ENCODE measurements at places on chromosomes 11 and 22.

DNA sequence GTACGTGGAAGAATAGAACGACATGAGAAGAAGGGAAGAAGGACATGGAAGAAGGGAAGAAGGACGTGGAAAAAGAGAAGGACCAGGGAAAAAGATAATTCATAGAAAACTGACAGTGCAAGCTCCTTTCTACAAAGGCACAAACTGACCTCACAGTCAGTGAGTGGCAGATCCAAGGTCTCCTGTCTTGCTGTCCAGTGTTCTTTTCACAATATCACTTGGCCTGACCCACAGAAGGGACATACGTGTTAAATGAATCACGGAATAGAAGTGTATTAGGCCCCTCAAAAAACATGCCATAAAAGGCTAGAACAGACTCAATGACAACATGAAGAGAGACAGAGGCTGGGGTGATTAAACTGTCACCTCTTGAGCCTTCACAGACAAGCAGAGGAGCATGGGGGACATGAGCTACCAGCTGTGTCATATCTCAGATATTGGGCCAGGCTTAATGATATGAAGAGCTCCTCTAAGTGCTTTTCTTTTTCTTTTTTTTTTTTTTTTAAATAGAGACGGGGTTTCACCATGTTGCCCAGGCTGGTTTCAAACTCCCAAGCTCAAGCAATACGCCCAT, 4.6 kb downstream of the ASCC2 start:
- DNase-seq: no peak

DNA sequence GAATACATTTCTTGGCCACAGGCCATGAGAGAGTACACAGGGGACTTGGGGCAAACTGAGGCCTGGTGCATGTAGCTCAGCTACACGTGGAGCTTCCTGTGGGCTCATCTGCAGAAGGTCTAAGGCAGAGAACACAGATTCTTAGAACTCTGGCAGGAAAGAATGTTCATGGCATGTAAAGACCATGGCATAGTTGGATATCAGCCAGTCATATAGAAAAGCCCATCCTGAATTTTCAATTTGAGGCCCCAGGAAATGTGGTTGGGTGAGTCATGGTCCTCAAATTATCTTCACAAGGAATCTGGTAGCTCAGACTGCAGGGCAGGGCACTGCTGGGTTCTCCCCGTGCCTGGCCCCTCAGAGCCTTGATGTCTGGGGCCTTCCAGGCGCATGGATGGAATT, 13.7 kb upstream of the ST3GAL4 start:
- DNase-seq: no peak

GRCh38 chr11:92638678-92639077, 330.8 kb upstream of the MTNR1B start:
- DNase-seq: no peak

GRCh38 chr11:124199702-124200101, 16.6 kb downstream of the OR10D3 start:
- no peak for DNase-seq

GRCh38 chr11:94129512-94130297, 1.1 kb downstream of the PANX1 start:
- no peak for DNase-seq

GRCh38 chr11:86919557-86920210, 35.5 kb downstream of the FZD4 start:
- DNase-seq: peak; percentile 40

GRCh38 chr22:38258895-38259294, 13.9 kb downstream of the TMEM184B start:
- no peak for DNase-seq

GRCh38 chr11:57277845-57278720, 41.0 kb upstream of the APLNR start:
- peak; percentile 67 for DNase-seq

DNA sequence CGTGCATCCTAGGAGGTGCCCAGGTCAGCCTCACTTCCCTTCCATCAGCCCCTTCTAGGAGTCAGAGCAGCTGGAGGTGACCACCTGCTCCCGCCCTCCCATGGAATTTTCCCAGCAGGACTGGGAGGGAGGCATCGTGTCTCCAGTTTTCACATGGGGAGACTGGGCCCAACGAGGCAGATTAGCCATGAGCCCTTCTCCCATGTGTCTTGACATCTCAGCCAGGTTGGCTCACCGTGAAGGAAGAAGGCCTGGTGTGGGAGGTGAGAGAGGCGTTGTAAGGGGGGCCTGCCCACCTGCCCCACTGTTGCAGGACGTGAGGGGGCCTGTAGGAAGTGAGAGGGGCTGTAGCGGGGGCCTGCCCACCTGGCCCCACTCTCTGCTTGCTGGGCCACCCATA, 1521.4 kb downstream of the BRD1 start:
- DNase-seq: no peak

- DNase-seq: no peak
Measured at GRCh38 chr11:10774811-10775210, 23.8 kb downstream of the CTR9 start.

DNA sequence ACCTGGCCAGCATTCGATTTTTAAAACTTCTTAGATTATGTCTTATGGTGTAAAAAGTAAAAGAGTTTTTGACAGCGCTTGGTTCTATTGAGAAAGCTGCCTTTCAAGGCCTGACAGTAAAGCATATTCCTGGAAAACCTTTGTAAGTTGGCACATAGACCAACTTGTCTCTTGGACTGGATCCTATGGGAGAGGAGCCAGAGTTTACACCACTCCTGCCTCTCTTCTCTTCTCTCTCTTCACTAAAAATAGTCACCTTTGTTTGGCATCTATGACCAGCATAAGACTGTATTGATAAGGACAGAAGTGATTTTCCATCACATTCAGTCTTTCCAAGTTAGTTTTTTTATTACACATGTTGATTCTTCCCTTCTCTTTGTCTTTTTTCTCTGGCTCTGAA, 33.7 kb downstream of the CSRP3 start:
- no peak for DNase-seq
